ENCODE measurements at places on chromosomes 6 and 20.
A peak's percentile ranks its signal among the peaks of the same experiment; 100 is the strongest.

GRCh38 chr20:40689100-40689942 is at the start of gene MAFB:
TSS of gene MAFB (minus strand) at chr20:40689236. CDS start at chr20:40688850, 386 bp downstream.
- peak; percentile 35 for DNase-seq

GRCh38 chr20:1277529-1278322 is 11.6 kb downstream of the SNPH start:
- no peak for DNase-seq

GRCh38 chr20:44034965-44035635 is 120.4 kb downstream of the TOX2 start:
- no peak for DNase-seq

DNA sequence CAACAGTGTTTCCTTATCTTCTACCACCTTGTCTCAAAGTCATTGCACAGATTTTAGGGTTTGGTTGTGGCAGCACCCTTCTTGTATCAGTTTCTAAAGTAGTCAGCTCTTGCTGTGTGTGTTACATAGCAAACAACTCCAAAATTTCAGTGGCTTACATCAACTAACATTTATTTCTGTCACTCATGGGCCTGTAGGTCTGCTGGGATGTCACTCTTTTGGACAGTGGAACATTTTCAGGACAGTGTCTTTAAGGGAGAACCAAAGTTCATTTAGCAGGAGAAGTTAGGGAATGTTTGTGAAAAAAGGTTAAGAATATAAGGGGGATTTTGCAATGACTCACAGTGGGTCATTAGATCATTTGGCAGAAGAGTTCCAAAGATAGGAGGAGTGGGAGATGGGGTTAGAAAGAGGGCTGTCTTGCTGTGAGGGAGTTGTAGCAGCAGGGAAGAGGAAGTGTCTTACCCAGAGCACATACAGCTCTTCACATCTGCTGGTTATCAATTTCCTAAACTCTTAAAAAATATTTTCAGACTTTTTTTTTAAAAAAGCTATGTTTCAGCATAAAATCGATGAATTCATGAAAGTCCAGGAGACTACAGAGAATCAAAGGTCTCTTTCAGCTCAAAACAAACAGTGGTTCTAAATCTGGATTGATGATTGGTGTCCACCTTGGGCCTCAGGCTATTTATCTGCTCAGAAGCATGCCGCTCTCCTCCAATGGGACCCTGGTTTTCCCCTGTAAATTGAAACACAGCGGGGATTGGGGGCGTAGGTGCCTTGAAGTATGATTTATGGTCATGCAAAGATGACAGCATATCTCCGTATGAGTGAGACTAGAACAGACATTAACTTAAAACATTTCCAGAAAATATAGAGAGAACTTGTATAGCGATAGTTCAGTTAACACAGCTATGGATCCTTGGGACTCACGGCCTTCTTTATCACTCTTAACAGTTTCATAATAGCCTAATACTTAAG is 117.3 kb downstream of the B3GAT2 start:
- DNase-seq, result no peak

DNA sequence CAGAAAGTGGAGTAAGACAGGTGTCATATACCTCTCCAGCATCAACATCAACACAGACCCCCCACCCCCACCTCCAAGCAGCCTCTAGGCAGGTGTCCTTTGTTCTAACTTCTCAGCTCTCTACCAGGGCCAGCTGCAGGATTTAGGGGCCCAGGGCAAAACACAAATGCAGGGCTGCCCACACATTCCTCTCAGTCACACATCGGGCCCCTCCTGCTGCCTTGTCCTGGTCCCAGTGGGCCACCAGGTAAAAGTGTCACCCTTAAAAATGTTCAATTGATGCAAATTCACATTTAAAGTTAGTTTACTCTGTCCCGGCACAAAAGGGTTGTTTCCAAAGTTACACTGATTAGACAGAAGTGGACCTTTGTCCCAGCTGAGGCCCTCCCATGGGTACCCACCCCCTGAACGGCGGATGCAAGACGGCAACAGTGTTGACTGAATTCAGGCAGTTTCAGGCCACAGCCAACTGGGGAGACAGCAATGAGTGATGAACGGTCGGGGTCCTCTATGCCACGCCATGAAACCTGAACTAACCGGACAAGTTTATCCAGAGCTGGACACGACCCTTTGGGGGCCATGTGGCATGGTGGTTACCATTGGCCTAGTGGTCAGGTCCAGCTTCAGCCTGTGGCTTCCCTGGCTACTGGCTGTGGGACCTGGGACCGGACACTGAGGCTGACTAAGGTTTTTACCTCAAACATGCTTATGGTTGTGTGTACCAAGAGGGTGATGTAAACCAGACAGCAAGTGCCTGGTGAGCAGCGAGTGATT is 52.2 kb upstream of the UNC93A start:
- no peak for DNase-seq

GRCh38 chr6:169140986-169141495 is 112.6 kb downstream of the THBS2 start:
- no peak for DNase-seq

- no peak for DNase-seq
Observed at GRCh38 chr20:59945175-59945574, 5.0 kb downstream of the FAM217B start.

- no peak for DNase-seq
Observed at GRCh38 chr20:23278172-23278571, 72.4 kb upstream of the NXT1 start.

GRCh38 chr20:50417023-50417329 is 93.2 kb upstream of the PTPN1 start:
- DNase-seq, result no peak

GRCh38 chr6:73418081-73418741 is 23.6 kb downstream of the DDX43 start:
- DNase-seq, result no peak

- no peak for DNase-seq
Observed at GRCh38 chr6:144017166-144018094, 9.4 kb upstream of the PLAGL1 start.

DNA sequence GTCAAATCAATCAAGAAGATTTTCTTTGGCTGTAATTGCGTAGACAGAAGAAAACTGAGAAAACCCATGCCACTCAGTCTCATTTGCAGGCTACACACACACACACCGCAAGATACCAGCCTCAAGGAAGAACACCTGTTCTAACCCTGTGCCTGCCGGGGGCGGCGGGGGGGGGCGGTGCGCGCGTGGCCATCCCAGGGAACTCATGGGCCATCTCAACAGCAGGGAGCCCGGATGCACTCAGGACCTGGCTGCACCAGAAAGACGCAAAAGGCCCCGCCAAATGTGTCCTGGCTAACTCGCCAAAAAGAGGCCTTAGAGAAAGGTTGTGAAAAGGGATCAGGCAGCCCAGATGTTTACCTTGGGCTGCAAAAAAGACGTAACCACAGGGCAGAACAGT is 2.1 kb downstream of the B3GAT2 start:
- DNase-seq, result no peak

GRCh38 chr6:155273431-155273830 is 9.6 kb downstream of the CLDN20 start:
- DNase-seq, result no peak

- DNase-seq, result no peak
Observed at GRCh38 chr6:40299681-40300080, 287.5 kb downstream of the LRFN2 start.

DNA sequence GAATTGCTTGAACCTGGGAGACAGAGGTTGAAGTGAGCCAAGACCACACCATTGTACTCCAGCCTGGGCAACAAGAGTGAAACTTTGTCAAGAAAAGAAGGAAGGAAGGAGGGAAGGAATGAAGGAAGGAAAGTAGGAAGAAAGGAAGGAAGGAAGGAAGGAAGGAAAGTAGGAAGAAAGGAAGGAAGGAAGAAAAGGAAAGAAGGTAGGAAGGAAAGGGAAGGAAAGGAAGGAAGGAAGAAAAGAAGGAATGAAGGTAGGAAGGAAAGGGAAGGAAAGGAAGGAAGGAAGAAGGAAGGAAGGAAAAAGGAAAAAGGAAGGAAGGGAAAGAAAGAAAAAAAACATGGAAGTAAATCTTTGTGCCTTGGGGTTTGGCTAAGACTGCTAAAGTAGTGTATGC is 11.7 kb downstream of the ULBP1 start:
- no peak for DNase-seq

DNA sequence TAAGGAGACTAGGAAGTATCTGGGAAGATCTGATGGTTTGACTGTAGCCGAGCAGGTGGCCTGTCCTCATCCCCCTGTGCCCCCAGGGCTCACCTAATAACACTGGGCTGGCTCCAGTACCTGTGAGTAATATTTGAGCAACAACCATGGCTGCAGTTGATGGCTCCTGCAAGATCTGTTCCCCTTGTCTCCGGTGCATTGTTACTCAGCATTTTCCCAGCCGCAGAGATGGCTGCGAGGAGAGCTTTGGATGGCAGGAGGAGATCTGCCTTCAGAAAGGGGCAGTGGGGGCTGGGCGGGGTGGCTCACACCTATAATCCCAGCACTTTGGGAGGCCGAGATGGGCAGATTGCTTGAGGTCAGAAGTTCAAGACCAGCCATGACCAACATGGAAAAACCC is 39.3 kb downstream of the PTK7 start:
- no peak for DNase-seq

GRCh38 chr6:15672818-15673217 is 10.0 kb upstream of the DTNBP1 start:
- no peak for DNase-seq

DNA sequence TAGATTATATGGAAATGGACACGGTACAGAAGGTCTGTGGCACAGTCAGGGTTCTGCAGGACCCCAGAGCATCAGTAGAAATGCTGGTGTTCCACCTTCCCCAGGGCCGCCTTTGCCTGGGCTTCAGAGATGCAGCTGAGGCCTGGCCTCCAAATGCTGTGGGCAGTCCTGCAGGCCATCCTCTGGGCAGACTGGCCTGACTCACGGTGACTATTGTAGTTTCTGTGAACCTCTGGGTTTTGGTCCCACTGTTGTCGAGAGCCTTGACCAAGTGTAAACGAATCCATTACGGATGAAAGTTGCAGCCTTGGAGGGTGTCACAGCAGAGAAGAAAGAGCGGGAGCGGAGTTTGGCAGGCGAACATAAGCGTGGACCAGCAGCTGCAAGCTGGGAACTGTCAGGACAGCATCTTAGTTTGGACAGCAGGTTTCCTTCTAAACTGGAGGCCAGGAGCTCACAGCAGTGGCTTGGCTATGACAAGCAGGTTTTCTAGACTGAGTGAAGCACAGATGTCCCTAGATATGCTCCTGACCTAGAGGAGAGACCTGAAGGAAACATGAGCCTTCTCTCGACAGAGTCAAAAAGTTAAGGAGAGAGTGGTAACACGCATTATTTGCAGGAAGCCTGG is 46.2 kb upstream of the BCLAF1 start:
- DNase-seq, result no peak

GRCh38 chr6:36973647-36974046 is 12.3 kb downstream of the MTCH1 start:
- no peak for DNase-seq

DNA sequence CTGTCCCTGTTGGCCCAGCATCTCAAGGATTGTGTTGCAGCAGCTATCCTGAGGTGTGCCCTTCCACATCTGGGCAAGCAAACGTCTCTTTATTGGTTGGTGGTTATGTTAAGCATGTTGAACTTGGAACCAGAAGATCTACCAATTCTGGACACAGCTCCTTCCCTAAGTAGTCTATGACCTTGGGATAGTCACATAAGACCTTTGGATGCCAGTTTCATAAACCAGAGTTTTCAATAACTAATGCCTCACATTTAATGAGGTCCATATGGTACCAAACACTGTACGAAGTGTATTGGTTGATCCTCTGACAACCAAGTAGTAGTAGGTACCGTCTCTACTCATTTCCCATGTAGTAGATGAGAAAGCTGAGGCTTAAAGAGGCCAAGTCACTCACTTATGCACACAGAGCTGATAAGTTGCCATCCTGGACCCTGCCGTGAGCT is 3.7 kb downstream of the CYP24A1 start:
- no peak for DNase-seq

DNA sequence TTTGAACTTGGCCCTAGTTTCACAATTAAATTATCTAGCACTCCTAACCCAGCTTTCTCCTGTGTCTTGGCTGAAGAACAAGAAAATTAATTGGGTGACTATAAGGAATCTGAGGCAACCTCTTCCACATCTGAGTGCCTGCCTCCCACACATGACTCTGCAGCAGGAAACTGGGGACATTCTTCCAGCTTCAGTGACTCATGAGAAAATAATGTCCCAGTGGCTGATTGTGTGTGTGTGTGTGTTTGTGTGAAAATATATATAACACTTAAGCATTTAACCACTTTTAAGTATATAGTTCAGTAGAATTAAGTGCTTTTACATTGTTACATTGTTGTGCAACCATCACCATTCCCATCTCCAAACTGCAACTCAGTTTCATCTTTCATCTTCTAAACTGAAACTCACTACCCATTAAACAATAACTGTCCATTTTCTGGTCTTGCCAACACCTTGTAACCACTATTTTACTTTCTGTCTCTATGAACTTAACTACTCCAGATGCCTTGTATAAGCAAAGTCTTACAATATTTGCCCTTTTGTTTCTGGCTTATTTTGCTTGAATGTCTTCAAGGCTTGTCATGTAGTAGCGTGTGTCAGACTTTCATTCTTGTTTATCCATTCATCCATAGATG is 8.7 kb downstream of the TRIM38 start:
- DNase-seq, result no peak

GRCh38 chr20:37728635-37728983 is 34.8 kb downstream of the CTNNBL1 start:
- no peak for DNase-seq

GRCh38 chr20:42706759-42707158 is 482.9 kb downstream of the PTPRT start:
- no peak for DNase-seq

DNA sequence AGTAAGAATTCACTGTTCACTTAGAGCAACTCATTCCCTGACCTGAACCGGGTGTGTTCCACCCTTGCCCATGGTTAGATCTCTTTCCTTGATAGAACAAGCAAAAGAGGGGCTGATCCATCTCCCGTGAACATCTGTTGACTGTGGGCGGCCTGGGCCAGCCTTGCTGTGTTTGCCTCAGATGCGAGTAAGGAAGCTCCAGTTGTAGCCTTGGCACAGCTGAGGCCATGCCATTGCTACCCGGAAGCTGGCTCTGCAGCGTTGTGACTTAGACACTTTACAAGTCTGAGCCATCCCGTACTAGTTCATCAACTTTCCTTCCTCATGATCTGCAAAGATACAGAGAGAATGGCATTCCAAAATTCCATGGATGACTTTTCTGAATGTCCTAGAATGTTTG is 139.0 kb downstream of the MAP3K4 start:
- no peak for DNase-seq

GRCh38 chr20:11356061-11356460 is 561.6 kb upstream of the BTBD3 start:
- DNase-seq, result no peak

- DNase-seq, result no peak
Observed at GRCh38 chr6:79189760-79190350, 44.6 kb downstream of the HMGN3 start.

GRCh38 chr20:753136-753535 is 15.2 kb downstream of the SLC52A3 start:
- no peak for DNase-seq
